ENCODE measurements at places on chromosomes 11 and 22.

- no peak for DNase-seq
Observed at GRCh38 chr11:99020352-99021225, at the start of gene CNTN5. TSS of gene CNTN5 (plus strand) at chr11:99020949.

- no peak for DNase-seq
Observed at GRCh38 chr22:28395920-28396753, 283.5 kb downstream of the TTC28 start.

- no peak for DNase-seq
Observed at GRCh38 chr22:39314251-39314971, 5.0 kb downstream of the RPL3 start.

- no peak for DNase-seq
Observed at GRCh38 chr22:46801826-46802607, 39.6 kb downstream of the TBC1D22A start.

DNA sequence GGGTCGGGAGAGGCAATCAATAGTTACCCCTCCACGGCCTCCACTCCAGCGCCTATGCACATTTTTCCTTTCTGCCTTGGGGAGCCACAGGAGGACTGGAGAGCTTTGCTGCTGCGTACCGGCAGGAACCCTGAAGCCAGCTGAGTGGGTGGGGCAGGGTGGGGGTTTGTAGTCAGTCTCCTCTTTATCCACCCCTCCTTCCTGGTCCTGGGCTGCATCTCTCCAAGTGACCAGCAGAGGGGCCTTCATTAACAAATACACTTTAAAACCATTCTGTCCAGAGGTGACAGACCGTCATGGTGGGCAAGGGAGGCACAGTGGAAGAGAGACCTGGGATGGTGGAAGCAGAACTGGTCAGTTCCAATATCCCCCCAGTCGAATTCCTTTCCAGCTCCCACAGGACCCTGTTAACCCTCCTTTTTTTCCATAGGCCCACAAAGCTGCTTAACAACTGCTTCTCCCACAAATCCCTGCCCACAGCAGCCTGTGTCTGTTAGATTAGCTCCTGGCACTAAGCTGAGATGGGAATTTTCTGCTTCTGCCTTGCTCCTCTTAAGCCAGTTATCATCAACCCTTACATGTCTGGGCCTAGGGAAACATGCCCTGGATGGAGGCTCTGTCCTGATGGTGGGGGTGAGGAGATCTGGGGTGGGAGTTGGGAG, 3.9 kb upstream of the ABCG4 start:
- DNase-seq: no peak

DNA sequence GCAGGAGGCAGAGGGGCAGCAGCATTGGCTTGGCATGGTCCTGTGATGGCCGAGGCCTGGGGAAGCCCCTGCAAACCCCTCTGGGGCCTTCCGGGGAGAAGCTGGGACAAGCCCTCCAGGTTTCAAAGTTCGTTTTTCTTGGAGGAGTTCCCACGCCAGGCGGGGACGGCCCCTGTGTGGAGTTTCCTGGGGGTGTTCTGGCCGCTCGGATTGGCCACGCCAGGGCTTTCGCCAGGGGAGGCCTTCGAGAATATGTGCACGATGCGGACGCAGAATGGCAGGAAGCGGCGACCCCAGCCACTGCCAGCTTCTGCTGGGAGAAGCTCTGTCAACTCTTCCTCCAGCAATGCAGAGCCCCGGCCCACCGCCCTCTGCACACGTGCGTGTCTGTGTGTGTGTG, 102.3 kb upstream of the ASPHD2 start:
- no peak for DNase-seq

- DNase-seq: no peak
Observed at GRCh38 chr11:124894606-124895430, 2.8 kb downstream of the ROBO4 start.

GRCh38 chr11:85236211-85236610, 390.9 kb downstream of the DLG2 start:
- DNase-seq: no peak

GRCh38 chr11:24312464-24313238, 184.2 kb upstream of the LUZP2 start:
- DNase-seq: no peak

GRCh38 chr11:110798201-110798900, 86.1 kb upstream of the ARHGAP20 start:
- no peak for DNase-seq

GRCh38 chr11:13721760-13722159, 53.3 kb downstream of the FAR1 start:
- no peak for DNase-seq

- DNase-seq: no peak
Observed at GRCh38 chr11:116879800-116880625, 42.6 kb upstream of the APOA1 start.

DNA sequence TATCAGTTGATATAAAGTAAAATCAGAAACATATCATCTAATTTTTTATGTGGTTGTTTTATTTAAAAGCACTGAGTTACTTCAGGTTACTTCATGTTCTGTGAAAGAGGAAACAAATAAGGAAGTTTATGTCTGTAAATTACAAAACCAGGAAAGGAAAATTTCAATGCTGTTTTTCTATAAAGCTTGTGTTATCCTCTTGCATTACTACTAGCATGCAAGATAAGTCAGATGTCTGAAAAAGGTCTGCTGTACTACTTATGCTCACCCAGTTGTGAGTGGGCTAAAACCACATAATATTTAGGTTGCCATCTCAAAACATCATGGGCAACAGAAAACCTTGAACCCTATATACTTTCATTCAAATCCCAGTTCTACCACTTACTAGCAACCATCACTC, 121.5 kb downstream of the ATG16L2 start:
- DNase-seq: no peak

DNA sequence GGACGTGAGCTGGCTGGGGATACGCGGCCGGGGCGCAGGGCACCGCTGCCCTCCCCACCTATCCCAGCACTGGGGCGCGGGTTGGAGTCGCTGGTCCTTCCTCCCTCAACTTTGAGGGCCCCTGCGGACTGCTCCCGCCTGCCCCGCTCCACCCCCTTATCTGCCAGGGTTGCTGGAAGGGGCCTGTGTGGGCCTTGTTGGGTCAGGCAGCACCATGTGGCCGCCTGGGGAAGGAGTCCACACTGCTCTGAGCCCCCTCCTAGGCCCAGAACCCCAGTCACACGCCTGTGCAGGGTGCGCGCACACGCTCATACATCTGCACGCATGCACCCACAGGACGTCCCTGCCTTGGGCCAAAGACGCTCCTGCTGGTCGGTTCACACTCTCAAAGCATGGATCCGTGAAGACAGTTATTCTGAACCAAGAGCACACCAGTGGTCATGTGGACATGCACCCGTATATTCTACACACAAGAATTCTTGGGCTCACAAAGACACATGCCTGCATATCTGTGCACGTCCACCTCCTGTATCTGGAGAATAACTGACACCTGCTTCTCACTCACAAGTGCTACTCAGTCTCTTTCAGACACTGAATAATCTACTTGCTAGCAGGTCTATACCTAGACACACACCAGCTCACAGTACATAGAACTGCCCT, 710 bp downstream of the TUB start:
- no peak for DNase-seq

DNA sequence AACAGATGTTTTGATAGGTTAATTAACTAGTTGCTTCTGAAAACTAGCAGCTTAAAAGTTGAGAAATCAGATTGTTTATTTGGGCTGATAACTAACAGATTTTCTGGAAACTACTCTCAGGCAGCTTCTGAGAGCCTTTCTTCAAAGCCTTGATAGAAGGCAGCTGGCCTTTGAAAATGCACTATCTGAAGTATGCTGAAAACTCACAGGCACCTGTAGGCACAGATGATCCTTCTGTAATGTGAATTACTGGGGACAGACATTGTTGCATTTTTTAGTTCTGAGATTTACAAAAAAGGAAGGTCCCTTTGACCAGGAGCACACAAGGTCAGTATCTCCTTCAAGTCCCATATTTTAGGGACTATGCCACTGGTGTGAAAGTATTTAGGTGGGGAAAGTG, 460.8 kb upstream of the CNTN5 start:
- DNase-seq: no peak

GRCh38 chr11:10606536-10607208, 38.2 kb upstream of the LYVE1 start:
- no peak for DNase-seq

DNA sequence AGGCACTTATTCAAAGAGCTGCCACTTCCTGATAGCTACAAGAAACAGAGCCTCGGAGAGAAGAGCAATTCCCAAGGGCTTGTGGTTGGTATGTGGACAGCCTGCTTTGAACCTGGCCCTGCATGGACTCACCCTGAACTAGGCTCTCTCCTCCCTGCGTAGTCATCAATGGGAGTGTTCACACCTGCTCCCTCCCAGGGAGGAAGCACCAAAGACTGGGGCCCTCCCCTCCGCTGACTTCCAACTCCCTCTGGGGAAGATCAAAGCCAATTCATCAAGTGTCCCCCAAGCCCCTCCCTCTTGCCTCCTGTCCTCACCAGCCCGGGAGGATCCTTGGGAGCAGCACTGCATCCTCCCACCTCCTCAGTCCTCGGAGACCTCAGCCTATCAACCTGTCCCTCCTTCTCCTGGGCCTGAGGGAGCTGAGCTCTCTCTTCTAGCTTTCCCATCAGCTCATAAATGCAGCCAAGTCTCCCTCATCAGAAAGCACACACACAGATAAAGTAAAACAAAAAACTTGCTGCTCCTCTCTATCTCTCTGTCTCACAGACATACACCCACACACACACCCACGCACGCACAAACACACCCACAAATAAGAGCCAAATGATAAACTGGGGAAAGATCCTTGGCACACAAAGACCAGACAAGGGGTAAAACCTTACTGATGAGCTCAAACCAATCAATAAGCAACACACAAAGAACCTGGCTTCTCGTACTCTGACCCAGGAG, 3.3 kb downstream of the A4GALT start:
- DNase-seq: no peak

- DNase-seq: peak; percentile 21
Observed at GRCh38 chr22:31616315-31616980, 45.6 kb downstream of the PISD start.

DNA sequence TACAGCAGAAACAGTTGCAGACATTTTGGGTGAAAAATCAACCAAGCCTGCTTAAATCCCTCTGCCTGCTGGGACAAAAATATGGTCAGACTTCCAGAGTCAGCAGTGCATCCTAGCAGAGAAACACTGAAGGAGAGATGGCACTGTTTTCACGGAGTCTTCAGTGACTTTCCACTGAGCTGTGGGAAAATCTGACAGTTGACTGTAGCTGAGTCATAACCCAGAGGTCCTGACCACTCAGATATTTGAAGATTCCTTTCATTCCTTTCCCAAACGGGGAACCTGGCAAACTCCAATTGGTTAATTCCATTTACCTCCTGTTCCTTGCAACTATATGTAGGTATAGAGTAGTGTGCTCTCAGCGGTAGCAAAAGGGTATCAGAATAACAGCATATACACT, 20.9 kb upstream of the UPB1 start:
- DNase-seq: no peak

DNA sequence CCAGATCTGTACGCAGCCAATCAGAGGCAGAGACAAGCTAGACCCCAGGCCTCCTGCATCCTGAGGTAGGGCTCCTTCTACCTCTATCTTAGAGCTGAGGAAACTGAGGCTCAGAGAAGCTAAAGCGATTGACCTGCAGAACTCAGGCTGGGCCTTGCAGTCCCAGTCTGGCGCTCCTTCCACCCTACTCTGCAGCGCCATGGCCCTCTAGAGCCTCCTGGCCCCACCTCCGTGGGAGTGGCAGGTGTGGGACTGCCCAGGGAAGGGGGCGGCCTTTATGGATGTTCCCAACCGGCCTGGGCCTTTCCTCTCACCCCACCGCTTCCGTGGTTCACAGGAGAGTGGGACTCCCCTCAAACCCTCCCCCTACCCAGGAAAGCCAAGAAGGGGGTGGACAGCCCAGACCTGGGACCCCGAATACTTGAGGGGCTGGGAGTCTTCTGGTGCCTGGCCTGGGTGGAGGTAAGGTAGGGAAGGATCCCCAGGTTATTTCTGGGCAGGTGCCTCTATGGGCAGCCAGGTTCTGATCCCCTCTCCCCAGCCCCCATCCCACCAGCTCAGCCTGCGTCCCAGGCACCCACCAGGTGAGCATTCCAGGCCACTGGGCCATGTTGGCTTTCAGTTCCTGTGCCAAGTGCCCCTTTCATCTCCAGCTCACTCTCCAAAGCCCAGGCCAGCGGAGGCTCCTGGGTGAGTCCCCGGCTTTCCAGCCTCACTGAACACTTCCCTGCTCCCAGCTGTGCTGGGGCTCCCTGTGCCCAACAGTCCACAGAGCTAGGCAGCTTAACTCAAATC, 3.0 kb downstream of the WNT11 start:
- DNase-seq: no peak

- no peak for DNase-seq
Observed at GRCh38 chr22:39176143-39176713, 23.7 kb upstream of the CBX7 start.

DNA sequence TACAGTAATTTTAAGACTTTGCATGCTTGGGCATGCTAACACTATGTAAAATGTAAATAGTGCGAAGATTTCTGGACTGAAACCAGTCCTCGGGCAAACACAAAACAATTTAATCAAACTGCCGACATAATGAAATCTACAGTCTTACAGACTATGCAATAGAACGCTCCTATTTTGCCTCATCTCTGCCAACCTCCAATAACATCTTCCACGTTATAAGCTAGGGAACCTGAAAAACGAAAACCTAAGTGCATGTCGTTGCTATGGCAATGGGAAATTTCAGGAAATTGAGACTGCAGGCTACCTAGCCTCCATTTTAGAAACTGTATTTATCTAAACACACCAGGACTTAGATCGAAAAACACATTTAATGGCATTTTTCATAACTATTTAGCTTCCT, 1.1 kb downstream of the CSTF3 start:
- no peak for DNase-seq

- DNase-seq: no peak
Observed at GRCh38 chr11:130125638-130126037, 33.9 kb upstream of the ST14 start.

DNA sequence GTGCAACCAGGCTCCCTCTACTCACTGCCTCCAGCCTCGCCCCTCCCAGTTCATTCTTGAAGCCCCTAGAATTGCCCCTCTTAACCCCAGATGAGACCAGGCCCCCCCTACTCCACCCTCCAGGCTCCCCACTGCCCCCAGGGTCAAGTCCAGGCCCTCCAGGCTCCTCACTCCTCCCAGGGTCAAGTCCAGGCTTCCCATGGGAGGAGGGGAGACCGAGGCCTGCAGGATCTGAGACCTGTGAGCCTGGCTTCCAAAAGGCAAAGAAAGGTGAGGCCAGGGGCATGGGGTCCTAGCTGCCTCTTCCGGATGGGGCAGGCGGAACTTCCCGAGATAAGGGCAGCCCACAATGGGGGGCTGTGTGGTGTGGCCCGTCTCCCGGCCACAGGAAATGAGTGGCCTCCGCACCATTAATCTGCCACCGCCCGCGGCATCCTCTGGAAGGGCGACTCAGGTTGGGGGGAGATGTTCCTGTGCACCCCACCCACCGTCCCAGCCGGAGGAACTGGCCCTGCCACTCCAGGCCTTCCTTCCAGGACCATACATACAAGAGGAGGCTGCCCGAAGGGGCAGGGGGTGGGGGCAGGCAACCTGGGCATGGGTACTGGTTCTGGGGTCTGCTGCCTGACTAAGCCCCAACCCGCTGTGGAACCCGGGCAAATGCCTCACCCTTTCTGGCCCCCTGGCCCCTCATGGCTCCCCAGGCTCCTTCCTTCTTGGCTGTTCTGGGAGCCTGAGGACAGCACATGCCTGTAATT, 35.1 kb upstream of the WNT11 start:
- no peak for DNase-seq

- no peak for DNase-seq
Observed at GRCh38 chr11:76174330-76174729, 32.0 kb downstream of the WNT11 start.

- DNase-seq: no peak
Observed at GRCh38 chr11:110471371-110471770, 41.6 kb downstream of the FDX1 start.

All from stimulated activated CD4-positive, alpha-beta T cell treated with anti-CD3 and anti-CD28 coated beads, Interleukin-1b, Interleukin-23, amount 100 ng/mL, for 24 hours (primary cell).